ENCODE measurements at places on chromosomes 5 and 9.

DNA sequence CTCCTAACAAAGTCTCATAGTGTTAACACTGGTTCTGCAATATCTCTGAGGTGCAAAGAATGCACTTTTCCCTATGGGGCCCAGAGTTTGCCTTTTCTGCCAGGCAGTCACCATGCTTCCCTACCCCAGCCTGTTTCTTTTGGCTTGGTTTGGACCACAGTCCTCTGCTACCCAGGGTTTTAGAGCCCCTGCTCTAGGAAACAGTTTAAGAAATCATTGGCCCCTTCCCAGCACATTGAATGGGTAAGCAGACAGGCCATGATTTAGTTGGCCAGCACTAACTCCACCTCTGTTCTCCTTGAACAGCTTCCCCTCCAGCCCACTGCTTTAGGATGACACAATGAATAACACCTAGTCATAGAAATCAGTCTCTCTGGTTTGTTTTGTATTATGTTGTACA, 73.2 kb downstream of the UBAP1 start:
- no peak for DNase-seq

- no peak for DNase-seq
Measured at GRCh38 chr5:39469176-39469575, 44.4 kb upstream of the DAB2 start.

- no peak for DNase-seq
Measured at GRCh38 chr9:92545002-92545510, 9.3 kb upstream of the ECM2 start.

DNA sequence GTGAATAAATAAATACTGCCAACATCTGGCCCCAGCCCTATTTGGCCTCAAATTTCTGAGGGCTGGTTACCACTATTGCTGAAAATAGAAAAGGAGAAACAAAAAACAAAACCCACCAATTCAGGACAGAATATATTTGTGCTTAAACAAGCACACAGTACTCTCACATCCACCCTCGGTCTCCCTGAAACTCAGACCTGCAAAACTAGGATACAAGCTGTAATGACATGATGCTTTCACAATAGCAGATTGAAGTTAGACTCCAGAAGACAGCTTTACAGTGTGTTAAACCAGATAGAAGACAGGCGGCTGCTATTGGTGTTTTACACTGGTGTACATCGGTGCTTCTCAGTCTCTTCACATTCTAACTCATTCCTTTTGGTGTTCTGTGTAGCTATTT, 214.9 kb upstream of the DMRT1 start:
- DNase-seq, result no peak

All from CD4-positive, alpha-beta T cell treated with Interleukin-12 subunit alpha and Interleukin-12 subunit beta, for 1 hour (primary cell).